ENCODE measurements at places on chromosomes 11 and 22.
A peak's percentile ranks its signal among the peaks of the same experiment; 100 is the strongest.

DNA sequence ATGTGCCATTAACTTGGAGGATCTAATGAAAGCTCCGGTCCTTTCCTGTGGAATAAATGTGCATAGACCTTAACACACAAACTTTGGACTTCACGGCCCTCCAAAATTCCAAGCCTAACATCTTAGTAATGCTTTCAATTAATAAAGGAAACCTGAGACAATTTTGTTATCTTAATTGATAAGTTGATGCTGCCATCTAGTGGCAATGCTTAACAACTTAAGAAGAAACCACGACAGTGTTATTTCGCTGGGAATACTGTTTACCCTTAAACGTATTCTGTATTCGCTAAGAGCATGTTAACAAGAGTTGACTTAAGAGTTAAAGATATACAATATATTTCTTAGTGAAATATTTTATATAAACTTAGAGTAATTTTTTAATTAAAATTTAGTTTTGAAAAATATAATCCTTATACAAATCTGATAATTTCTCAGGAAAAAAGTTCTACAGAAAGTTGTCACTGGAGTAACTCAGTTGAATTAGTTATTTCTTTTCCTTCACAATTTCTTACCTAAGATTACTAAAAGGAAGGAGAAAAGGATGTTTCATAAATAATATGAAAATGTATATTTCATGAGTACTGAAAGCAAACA lies 35.0 kb upstream of the OR9G4 start:
- DNase-seq, result peak; percentile 13

DNA sequence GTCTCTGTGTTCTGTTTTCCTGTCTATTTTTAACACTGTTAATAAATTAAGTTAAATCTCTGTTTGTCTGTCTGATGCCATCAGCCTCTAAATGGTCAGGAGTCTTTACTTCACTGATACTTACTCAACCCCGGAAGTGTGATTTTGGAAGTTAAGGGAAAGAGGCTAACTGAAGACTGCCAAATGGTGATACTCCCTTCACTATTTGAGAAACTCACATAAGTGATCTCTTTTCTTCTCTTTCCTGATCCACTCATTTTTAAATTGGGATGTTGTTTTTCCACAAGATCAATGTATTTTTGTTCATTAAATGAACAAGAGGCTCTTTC lies 389 bp upstream of the CASP12 start:
- DNase-seq, result no peak

DNA sequence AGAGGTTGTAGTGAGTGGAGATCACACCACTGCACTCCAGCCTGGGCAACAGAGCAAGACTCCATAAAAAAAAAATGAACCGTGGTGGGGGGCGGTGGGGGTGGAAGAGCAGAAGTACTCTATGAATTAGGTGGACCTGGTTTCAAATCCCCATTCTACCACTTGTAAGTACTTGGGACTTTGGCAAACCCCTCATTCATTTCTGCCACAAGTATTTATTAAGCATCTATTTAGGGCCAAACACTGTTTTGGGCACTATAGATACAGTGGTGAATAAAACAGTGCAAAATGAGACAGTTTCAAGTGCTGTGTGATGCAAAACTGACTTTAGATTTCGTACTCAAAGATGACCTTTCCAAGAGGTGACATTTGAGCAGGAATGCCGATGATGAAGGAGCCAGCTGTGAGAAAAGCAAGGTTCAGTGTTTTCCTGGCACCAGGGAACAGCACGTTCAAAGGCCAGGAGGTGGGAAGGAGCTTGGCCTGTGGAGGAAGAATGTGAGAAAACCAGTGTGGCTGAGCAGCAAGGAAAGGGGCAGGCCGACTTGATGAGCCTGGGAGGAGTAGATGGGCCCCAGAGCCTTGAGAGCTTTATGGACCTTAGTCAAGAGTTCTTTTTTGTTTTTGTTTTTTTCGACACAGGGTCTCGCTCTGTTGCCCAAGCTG lies 1.4 kb upstream of the TMEM134 start:
- DNase-seq, result no peak

DNA sequence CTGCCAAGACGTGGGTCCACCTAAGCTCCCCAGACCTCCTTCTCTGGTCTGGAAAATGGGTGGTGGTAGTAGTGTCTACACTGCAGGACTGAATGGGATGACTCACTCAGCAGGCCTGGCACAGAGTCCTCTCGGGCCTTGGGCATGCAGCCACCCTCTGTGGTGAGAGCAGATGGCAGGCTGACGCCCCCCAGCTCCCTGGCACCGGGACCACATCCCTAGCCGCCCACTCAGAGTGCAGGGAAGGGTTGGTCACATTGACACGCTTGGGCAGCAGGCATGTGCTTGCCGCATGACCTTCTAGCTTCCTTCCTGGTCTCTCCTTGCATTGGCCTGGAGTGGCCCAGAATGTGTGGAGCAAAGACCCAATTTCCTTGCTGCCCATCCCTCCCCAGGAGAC lies 30.7 kb upstream of the PRODH start:
- DNase-seq, result no peak

- peak; percentile 96 for DNase-seq
Measured at GRCh38 chr11:62125881-62126280, 2.1 kb downstream of the INCENP start.

DNA sequence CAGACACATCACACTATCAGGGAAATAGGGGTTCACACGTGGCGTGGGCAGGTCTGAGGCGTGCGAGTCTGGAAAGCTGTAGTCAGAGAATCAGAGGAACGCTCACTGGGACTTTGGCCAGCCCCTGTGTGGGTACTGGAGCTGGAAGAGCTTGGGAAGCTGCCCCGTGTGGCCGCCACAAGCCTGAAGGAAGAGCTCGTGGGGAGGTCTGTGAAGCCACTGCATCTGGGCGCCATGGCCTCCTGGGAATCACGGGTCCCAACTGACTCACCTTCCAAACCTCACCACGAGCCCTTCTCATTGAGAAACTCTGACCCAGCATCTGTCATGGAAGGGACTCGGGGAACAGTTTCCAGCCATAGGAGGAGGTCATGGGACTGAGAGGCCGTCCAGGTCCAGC lies 5.9 kb upstream of the MRGPRF start:
- no peak for DNase-seq

- DNase-seq, result no peak
Measured at GRCh38 chr11:1438261-1438966, 48.2 kb downstream of the MOB2 start.

- no peak for DNase-seq
Measured at GRCh38 chr22:45538281-45538680, 35.6 kb downstream of the FBLN1 start.

- no peak for DNase-seq
Measured at GRCh38 chr22:16586170-16586569, 6.4 kb downstream of the CCT8L2 start.

GRCh38 chr11:128926000-128926399 lies 16.7 kb downstream of the TP53AIP1 start:
- no peak for DNase-seq

Measured in SJCRH30 (cell line).